ENCODE measurements at places on chromosomes 4 and X. TPM values are rescaled to one million over a fixed set of nuclear protein-coding genes. Genes with fewer than 3 reads are reported as not detected.

The ACSL4 gene
- total RNA-seq: 51.8 TPM

The ASB12 gene
- total RNA-seq: not detected

The ETDA gene
- total RNA-seq: not detected

The AP1S2 gene
- total RNA-seq: 74.6 TPM
